ENCODE measurements at places on chromosomes 2 and 18.

- DNase-seq = no peak
Measured at GRCh38 chr2:240640939-240641338, 15.7 kb downstream of the GPR35 start.

DNA sequence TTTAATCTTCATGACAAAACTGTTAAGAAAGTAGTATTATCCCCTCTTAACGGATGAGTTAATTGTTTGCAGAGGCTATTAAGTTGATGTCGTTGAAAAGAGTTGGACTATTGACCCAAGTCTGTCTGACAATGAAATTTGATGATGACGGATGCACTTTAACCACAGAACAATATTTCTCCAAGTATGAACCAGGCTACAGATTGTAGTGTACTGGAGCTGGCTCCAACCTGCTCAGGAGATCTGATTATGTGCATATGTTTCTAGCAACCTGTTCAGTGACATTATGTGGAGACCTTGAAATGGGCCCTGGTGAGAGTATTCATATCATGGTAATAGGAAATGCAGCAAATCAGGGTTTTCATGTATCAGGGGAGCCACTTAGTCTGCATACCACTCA is 174.1 kb downstream of the CDH7 start:
- no peak for DNase-seq

- DNase-seq = no peak
Measured at GRCh38 chr2:96523659-96524481, 12.7 kb upstream of the ARID5A start.

- no peak for DNase-seq
Measured at GRCh38 chr2:150788426-150789140, 301.1 kb upstream of the RND3 start.

DNA sequence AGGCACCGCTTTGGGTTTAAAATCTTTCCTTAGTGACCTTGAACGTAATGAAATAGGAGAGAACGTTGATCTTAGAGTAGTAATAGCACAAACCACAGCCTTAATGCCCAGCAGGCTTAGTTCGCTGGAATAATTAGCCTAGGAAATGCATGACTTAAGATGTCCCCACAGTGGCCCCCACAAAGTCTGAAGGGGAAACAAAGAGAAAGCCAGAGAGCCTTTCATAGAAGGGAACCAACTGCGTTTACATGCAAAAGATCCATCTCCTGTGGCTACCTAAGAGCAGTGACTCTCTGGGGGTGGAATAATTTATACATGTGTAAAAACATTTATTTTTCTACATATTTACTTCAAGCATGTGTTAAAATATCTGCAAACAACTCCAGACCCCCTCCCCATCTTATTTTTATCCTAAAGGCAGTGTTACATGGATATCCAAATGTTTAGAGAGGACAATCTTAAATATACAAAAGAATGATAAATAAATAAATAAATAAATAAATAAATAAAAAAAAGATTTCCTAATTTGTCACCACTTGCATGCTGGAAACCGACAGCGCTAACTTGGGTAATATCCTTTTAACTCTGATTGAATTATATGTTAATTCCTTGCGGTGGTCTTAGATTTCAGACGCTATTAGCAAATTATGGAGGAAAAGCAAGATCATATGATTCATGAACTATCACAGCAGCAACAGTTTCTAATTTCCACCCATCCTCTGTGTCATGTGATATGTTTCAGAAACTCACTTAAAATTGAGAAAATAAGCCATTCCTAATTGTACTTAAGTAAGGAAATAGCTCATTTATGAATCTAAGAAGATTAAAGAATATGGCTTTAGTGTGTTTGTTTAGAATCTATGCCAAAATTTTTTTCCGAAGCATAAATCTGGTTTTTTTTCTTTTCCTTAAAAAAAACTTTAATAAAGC is 23.4 kb upstream of the CYP1B1 start:
- no peak for DNase-seq

- no peak for DNase-seq
Measured at GRCh38 chr2:120596191-120596811, 139.4 kb upstream of the GLI2 start.

DNA sequence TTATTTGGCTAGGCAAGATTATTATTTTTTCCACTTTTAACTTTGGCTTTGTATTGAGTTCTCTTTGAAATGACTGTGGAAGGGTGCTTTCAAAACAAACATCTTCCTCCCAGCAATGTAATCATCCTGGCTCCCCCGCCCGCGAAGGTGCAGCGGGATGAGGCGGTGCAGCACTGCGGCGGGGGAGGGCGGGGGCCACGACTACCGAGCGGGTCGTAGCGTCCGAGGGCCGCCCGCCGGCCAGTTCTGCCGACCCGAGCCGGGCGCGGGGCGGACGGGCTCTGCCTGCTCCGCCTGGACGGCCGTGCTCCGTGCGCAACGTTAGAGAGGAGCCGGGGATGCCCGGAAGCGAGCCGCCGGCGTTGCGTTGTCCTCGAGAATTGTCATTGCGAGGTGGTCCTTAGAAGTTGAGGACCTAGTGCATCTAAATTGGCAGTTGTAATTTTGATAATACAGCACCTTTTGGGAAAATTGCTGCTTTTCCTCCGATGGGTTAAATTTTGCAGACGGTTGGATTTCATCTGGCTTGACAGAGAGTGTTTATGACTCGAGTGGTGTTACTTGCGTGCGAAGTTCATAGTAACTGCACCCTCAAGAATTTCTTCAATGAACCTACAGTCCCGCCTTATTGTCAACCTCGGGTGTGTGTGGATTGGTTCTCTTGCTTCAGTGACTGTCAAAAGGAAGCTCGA is 1.1 kb downstream of the EPC2 start:
- DNase-seq = peak; percentile 71

DNA sequence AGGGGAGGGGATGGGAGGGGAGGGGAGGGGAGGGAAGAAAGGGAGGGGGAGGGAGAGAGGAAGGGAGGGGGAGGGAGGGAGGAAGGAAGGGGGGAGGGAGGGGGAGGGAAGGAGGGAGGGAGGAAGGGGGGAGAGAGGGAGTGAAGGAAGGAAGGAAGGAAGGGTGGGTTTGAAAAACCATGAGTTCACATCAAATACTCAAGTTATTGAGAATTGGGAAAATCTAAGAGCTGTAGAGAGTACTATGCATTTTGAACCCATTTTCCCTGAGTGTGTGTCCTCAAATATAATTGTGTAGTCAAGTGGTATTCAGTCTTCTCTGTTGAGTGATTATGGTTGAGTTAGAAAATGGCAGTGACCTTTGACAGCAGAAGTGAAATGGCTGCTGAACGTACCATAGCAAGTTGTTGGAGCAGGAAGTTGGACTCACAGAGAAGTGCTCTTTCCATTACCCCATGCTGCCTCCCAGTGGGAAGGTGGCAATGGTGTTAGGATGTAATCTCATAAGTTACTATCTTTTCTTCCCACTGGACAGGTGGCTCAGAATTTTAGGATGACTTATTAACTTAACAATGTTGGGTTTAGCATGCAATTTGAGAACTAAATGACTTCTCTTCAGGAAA is 214.6 kb downstream of the SETBP1 start:
- DNase-seq = peak; percentile 15

DNA sequence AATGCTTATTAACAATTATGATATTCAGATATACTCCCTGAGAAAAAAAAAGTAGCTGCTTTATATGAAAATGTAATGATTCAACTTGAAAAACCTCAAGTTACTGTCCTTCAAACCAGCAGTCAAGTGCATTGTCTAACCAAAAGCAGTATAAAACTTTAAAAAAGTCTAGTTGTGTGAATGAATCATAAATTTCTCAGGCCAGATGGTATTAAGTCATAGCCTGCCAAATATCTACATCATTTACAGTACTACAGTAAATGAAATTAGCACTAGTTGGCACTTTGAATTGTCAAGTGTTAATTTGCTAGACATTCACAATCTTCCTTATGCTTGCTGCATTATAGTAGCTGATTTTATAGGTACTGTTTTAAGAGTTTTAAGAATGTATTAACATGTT is 85.9 kb downstream of the CBLN2 start:
- no peak for DNase-seq

GRCh38 chr2:119421741-119422140 is 9.9 kb upstream of the TMEM37 start:
- no peak for DNase-seq

DNA sequence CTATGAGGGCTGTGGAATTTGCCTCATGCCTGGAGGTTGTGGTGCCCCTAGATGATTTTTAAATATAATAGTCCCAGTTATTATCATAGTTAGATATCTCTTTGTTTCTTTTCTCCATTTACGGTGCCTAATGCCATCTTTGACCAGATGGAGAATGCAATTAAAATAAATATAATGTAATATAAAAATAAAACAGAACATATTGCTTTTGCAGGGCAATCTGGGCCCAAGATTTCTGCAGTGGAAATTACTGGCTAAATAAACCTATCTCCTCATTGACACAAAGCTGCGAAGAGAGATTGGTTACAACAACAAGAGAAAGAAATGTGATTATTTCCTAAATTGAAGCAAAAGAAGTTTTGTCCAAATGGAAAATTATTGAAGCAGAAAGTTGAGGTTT is 51.8 kb downstream of the CPO start:
- DNase-seq = no peak

- DNase-seq = no peak
Measured at GRCh38 chr2:160657196-160657595, 163.6 kb upstream of the RBMS1 start.

- no peak for DNase-seq
Measured at GRCh38 chr2:30421604-30422443, 25.2 kb upstream of the LCLAT1 start.

GRCh38 chr2:144067506-144067905 is 452.4 kb downstream of the ZEB2 start:
- DNase-seq = no peak

DNA sequence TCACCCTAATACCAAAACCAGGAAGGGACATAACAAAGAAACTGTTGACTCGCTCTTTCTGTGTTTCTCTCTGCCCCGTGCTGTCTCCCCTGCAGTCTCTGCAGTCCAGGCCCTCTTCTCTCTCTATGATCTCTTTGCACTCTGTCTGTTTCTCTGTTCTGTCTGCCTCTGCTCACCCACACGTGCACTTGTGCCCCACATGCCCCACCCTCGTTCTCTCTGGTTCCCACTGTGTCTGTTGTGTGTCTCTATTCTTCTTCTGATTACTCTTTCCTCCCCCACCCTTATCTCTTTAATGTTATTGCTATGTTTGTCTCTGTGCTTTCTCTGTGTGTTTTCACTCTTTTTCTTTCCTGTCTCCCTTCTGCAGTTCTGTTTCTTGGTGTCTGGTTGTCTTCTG is 54.0 kb downstream of the NAT8 start:
- DNase-seq = no peak

GRCh38 chr2:121884078-121884477 is 128.6 kb downstream of the TSN start:
- DNase-seq = no peak

GRCh38 chr18:47964053-47964452 is 33.6 kb upstream of the SMAD2 start:
- no peak for DNase-seq

- no peak for DNase-seq
Measured at GRCh38 chr2:147569426-147569825, 275.4 kb upstream of the ACVR2A start.

GRCh38 chr2:75055142-75055819 is 96.8 kb downstream of the POLE4 start:
- no peak for DNase-seq

DNA sequence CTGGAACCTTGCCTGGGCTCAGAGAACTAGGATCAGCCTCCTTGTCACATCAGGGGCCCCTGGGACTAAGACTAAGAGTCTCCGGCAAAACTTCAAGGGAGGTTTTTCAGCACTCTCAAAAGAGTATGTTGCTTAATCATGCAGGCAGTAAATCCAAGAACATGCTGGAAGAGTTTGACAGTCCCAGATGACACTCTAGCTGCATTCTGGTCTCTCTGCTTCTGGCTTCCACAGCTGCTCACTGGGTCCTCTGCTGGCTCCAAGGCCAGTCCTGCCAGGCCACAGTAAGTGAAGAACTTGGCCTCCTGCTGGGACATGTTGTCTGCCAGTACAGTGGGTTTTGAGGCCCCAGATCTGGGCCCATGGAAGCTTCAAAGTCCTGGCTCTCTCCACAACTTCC is 45.2 kb upstream of the IL1RL1 start:
- DNase-seq = no peak

DNA sequence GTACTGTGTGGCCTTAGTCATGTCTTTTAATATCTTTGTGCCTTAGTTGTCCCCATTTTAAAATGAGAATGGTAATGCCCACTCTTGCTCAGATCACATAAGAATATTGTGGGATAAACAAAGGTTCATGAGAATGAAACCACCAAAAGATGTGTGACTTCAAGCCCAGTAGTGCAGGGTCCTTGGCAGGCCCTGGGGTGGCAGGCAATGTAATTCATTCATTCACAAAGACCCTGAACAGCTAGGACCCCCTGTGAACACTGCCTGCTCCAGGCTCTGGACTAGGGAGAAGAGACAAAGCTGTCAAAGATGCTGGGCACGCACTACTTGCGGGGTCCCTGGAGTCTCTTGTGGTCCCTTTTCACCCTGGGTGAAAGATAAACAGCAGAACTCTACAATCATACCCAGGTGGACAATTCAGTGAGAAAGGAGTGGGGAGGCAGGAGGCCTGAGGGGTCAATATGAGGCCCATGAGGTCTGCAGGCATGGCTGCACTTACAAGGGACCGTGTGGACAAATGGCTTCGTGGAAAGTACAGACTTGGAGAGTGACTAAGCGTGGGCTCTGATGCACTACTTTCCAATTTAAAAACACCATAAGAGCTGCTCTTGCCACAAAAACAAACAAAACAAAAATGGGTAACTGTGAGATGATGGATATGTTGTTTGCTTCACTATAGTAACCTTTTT is 136.1 kb downstream of the SMAD7 start:
- no peak for DNase-seq

DNA sequence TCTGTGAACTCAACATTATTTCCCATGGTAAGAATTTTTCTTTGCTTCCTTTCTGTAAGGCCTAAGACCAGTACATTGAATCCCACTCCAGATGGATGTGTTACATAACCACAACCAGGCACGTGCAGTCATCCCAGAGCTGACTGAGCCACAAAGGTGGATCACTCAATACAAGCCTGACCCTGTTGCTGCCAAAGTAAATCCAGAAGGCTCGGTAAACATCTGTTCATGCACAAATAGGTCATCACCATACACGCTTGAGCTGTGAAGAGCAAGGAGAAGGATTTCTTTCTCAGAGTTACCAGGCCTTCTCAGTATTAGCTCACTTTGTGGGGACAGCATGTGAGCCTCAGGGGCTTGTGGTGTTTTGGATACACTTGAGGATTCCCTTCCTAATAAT is 791.4 kb upstream of the FANCL start:
- DNase-seq = no peak

- no peak for DNase-seq
Measured at GRCh38 chr2:182230561-182230960, 196.3 kb downstream of the PDE1A start.

- peak; percentile 61 for DNase-seq
Measured at GRCh38 chr2:37648331-37649011, 23.0 kb downstream of the CDC42EP3 start.
